ENCODE measurements at places on chromosomes 4 and X. TPM values are rescaled to one million over a fixed set of nuclear protein-coding genes. Genes with fewer than 3 reads are reported as not detected.

CENPE gene
- 15.5 TPM for total RNA-seq

DNA sequence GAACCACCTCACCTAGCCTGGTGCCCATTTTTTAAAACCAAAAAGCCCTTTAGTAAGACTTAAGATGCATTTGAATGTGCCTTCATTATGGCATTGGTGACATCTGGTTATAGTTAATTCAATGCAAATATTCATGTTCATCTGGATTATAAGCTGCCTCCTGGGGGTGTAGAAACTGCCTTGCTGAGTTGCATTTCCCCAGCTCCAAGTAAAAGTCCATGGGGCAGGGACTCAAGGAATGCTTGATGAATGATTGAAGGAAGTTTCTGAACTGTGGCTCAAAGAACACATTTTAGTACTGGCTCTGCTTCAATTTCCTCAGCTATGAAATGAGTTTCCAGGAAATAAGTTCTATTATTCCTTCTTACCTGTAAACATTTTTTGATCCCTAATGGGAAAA lies 18.5 kb upstream of the RBM47 start:
- no peak for DNase-seq

RASSF6 gene
- total RNA-seq, result not detected

DNA sequence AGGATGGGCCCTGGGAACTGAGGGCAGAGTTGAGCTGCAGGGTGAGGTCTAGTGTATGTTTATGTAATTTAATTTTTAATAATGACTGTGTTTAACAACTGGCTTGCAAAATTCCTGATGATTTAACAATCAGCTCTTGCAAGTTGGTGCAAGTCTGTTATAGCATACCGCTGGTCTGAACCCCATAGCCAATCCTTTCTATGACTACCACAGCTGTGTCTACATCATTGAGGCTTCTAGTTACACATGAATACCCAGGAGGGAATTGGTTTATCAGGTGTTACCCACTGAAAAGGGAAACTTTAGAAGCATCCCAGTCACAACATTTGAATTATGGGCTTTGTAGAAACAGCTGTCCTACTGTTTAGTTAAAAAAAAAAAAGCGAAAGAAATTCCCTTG lies 38.3 kb downstream of the SUPT20HL1 start:
- DNase-seq, result no peak

- DNase-seq, result no peak
These were observed 2.5 kb downstream of the SPIN2A start for GRCh38 chrX:57134702-57135101.

DNA sequence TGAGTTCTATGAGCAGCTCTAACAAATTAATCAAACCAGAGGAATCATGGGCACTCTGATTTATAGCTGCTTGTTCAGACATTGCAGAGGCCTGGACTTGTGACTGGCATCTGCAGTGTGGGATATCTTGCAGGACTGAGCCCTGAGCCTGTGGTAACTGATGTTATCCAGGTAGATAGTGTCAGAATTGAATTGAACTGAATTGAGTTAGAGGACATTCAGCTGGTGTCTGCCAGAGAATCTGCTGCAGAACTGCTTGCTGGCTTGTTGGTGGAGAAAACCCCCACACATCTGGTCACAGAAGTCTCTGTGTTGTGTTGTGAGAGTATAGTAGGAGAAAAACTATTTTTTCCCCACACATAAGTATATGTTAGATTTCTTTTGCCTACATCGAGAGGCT lies 42.2 kb downstream of the SMIM20 start:
- no peak for DNase-seq

TEX13D gene
- total RNA-seq, result not detected

DNA sequence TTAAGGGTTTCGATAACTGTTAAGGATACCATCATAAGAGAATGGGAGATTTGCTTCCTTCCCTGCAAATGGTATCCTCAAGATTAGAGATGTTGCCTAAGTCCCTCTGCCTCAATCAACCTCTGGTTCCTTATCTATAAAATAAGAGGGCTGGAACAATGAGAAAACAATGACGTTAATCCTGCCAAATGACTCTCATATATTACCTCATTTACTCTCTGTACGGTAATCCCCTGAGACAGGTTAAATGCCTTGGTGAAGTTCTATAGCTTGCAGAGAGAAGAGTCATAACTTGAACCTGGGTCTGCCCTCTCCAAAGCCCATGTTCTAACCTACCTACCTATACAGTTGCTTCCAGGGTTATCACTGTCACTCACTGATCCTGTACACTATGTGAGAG lies 100.2 kb upstream of the OTUD4 start:
- DNase-seq, result no peak

- peak; percentile 61 for DNase-seq
These were observed 183.7 kb downstream of the SPATA18 start for GRCh38 chr4:52234561-52235440.

DNA sequence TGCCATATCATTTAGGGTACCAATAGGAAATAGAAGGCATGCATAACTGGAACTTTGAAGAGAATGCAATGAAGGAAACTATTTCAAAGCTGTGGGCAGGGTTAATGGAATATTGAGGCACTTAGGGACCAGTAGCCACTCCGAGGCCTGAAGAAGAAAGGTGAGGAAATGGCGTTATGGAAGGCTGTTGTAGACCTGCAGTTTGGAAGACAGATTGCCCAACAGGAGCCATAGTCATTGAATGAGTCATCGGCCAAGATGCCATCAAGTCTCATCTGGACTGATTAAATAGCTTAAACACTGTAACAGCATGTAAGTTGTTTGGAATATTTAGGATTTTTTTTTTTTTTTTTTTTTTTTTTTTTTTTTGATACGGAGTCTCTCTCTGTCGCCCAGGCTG lies 11.6 kb downstream of the CXCL13 start:
- peak; percentile 16 for DNase-seq

GRCh38 chr4:134533068-134533467 lies 331.5 kb upstream of the PABPC4L start:
- DNase-seq, result no peak

C4orf46 gene
- total RNA-seq, result 13.2 TPM

ERCC6L gene
- 5.6 TPM for total RNA-seq

DNA sequence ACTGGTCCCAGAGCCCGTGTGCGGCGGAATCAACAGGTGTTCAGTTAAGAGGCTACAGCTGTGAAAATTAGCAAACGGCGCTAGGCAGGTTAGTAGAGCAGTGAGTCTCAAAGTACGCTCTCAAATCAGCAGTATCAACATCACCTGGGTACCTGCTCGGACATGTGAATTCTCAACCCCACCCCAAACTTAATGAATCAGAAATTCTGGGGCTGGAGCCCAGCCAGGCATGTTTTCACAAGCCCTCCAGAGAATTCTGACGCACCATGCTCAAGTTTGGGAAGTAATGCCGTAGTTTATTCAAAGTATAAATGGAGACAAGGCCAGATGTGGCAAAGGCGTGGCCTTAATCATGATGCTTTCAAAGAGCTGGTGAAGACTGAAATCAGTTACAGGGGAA lies 58.2 kb upstream of the PTCHD1 start:
- no peak for DNase-seq

DNA sequence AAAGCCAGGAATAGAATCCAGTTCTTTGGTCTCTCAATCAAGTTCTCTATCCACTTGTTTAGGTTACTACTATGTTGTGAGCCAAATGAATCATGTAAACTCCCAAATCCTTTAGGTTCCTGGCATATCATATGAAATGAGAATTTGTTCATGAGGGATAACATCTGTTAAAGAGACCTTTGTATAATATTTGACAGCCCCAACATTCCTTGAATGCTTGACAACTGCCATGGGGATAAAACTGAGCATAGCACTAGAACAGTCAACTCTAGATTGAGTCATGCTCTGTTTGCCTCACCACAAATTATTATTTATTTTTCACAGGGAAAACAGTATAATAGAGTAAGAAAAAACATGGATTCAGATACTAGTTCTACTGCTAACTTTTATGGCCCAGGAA lies 93.3 kb downstream of the NAA11 start:
- peak; percentile 27 for DNase-seq

DNA sequence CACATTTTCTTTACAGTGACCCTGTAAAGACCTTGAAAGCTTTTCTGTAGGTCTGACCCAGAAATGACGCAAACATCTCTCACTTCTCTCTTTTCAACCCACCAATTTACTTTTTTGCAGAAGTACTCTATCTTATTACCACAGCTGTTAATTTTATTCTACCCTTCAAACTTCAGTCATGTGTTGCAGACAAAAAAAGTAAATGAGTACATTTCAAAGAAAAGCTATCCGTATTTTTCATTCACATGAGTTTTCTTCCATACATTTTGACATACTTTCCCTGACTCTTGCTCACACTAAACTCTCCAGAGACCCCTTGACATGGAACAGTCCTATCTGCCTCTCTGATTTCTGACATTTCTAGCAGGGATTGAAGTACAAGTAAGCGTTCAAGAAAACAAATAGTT lies 51.7 kb downstream of the SLC7A11 start:
- DNase-seq, result no peak

GRCh38 chr4:39976945-39977488 lies 694 bp downstream of the PDS5A start:
- peak; percentile 27 for DNase-seq

RBM10 gene
- total RNA-seq, result 39.6 TPM

DNA sequence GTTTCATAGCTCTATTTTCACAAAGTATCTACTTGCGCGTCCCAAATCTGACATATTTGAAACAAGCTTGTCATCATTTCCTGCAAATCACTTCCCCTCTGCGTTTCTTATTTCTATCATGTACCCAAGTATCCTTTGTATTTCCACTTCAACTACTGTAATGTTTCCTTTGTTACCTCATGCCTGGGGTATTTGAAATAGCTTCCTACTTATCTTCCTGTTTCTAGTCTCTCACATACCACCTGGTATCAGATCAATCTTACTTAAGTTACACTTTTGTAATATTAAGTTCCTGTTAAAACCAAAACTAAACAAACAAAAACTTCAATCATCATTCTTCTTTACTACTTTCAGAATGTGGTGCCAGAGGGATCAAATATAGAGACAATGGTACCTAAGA lies 93.6 kb upstream of the SMAD1 start:
- no peak for DNase-seq

GRCh38 chrX:133600536-133600935 lies 185.2 kb upstream of the GPC4 start:
- no peak for DNase-seq

GRCh38 chr4:35151816-35152572 lies 1092.3 kb downstream of the ARAP2 start:
- DNase-seq, result no peak

MMRN1 gene
- total RNA-seq, result not detected

- no peak for DNase-seq
These were observed 105.3 kb downstream of the ADAMTS3 start for GRCh38 chr4:72463724-72464123.

- no peak for DNase-seq
These were observed 43.7 kb downstream of the SLC10A7 start for GRCh38 chr4:146478009-146478408.

DNA sequence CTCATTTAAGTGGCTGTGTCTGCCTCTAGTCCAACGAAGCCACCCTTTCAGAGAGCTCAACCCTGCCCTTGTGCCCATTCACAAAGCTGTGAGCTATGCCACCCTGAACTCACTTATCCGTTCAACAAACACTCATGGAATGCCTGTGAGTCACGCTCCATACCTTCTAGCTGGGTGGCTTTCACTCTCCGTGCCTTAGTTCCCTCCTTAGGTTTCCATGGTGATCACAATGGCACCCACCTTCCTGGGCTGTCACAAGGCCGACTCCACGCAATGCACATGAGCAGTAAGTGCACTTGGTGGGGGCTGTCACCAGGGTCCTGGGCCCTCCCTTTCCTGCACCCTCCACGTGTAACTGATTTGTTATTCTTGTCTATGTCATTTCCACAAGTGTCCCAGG lies 37.2 kb upstream of the PPP2R2C start:
- DNase-seq, result no peak

GRCh38 chr4:7439699-7440098 lies 5.0 kb upstream of the PSAPL1 start:
- DNase-seq, result no peak

DNA sequence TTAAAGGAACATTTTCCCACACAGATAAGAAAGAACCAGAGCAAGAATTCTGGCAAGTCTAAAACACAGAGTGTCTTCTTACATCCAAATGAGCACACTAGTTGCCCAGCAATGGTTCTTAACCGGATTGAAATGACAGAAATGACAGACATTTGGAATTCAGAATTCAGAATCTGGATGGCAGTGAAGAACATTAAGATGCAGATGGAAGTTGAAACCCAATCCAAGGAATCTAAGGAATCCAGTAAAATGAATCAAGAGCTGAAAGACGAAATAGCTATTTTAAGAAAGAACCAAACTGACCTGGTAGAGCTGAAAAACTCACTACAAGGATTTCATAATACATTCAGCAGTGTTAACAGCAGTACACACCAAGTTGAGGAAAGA lies 21.5 kb downstream of the ANAPC10 start:
- no peak for DNase-seq

CHST7 gene
- 10.0 TPM for total RNA-seq

DNA sequence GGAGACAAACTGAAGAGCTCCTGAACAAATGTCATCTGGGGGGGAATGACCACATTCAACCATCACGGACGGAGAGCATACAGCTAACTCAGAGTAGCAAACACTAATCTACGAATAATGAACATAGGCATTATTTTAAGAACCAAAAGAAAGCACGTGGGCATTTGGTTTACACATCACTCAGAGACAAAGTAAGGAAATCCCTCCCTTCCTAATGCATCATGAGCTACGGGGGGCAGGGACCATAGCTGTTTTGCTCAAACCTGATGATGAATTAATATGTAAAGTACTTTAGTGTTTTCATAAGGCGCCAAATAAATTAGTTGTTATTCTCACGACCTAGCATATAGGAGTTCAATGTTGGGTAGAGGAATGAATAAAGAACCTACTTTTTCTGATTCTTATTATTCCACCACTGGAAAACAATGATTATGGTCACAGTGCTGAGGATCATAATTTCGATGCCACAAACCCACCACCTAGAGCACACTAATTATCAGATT lies 11.7 kb upstream of the TMEM156 start:
- DNase-seq, result no peak

MAGEA1 gene
- total RNA-seq, result not detected

PPEF2 gene
- not detected for total RNA-seq

GRCh38 chrX:150234126-150234525 lies 129.0 kb upstream of the MAMLD1 start:
- no peak for DNase-seq

CXXC4 gene
- 0.32 TPM for total RNA-seq

DNA sequence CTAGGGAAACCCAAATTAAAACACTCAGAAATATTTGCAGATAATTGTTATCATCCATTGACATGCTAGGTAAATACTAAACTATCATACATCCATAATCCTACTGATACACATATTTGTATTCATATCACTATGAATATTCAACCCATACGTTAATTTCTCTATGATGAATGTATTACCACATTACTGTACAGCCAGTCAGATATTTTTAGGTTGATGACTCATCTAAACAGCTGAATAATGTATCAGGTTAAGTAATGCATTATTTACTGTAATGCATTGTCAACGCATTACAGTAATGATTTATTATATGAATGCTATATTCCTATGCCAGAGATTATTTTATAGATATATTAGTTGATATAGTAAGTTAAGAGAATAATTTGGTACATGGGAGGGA lies 37.1 kb downstream of the VEGFC start:
- no peak for DNase-seq

GRCh38 chr4:87251106-87251505 lies 30.7 kb upstream of the KLHL8 start:
- no peak for DNase-seq
